ENCODE measurements at places on chromosomes 2 and 18.

- DNase-seq = no peak
Measured at GRCh38 chr2:128392207-128392606, 73.5 kb upstream of the HS6ST1 start.

GRCh38 chr2:26169226-26169625, 3.7 kb upstream of the GAREM2 start:
- no peak for DNase-seq

GRCh38 chr2:224208443-224208842, 169.4 kb upstream of the SERPINE2 start:
- DNase-seq = no peak

DNA sequence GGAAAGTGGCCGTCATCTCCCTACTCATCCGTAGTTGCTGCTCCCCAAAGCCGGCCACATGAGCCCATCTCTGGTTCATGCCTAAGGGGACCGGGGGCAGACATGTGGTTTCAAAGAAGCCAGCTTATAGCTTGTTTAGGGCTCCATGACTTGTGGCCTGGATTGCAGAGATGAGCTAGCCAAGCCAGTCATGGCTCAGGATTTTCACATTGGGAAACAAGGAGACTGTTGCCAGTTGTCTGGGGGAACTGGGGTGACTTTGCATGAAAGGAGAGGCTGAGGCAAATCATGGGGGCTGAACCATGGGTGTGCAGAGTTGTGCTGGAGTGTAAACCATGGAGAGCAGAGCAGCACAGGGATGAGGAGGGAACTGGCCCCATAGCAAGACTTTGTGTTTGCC, 183.0 kb upstream of the APCDD1 start:
- DNase-seq = no peak

DNA sequence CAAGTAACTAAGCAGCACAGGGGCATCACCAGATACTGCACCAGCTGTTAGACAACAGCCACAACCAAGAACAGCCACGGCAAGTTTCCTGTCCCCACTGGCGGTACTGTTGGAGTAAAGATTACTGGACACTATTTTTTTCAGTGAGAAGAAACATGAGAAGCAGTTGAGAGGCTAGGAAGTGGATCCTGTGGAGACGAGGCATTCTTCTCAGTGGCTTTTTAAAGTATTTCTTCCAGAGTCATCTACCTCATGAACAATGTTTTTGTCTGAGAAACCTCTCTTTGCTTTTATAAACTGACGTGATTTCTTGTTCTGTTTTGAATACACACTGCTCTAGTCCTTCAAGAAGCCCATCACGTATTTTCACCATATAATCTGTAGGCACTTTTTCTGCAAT, 18.8 kb downstream of the TM4SF20 start:
- DNase-seq = no peak

DNA sequence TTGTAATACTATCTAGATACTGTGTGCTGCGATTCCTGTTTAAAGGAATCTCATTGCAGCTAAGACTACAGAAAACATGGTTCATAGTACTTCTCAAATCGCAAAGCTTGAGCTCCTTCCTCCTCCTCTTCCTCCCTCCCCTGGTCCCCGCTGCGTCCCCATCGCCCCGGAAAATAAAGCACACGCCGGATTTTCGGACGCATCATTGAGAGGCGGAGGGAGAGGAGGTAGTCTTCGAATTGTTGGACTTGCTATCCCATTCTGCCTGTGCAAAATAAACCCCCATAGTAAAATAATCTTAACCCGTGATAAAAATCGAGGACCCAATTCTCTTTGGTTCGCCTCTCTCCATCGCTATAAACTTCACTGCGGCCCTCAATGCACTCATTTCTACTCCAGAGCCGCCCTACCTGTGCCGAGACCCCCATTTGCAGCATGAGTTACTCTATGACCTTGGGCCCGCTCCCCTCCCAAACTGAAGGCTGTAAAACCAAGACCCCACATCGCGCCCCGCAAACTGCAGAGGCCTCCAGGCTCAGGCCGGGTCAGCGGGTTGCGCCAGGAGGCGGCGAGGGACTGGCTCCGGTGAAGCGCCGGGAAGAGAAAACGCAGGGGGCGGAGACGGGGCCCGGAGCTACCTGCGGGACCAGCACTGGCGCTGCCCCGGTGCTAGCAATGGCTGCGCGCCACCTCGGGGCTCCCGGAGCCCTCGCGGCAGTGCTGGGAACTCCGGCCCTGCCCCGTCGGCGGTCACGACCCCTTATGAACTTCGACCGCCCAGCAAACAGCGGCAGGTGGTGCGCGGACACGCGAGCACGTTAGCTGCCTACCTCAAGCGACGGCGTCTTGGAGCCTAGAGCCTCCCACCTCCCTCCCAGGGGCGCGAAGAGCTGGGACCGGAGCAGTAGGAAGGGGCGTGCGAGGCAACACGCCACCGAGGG, 649 bp downstream of the ESCO1 start:
- peak; percentile 37 for DNase-seq

DNA sequence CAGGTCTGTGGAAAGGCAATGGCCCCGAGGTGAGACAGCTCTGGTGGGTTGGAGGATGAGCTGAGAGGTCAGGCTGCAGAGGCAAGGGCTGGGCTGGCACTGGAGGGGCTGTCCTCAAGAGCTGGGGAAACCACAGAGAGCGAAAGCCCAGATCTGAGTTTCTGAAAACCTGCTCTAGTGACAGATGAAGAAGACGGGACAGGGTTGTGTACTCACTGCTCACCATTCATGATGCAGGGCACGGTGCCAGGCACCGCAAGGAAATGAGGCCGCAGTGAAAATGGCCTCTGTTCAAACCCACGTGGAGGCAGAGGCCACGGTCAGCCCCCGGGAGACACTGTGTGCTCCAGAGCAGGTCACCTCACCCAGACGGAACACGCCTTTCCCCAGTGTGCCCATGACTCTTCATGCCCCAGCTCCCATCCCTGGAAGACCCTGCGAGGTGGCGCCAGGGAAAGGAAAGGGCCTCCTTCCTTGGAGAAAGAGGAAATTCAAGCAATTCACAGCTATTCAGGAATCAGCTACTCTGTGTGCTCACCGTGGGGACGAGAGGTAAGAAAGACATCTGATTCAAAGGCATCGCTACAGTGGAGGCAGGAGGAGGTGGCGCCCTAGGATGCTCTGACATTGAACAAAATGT, 24.3 kb upstream of the ID2 start:
- DNase-seq = no peak

GRCh38 chr18:10792181-10792580, 266.4 kb downstream of the NAPG start:
- no peak for DNase-seq

DNA sequence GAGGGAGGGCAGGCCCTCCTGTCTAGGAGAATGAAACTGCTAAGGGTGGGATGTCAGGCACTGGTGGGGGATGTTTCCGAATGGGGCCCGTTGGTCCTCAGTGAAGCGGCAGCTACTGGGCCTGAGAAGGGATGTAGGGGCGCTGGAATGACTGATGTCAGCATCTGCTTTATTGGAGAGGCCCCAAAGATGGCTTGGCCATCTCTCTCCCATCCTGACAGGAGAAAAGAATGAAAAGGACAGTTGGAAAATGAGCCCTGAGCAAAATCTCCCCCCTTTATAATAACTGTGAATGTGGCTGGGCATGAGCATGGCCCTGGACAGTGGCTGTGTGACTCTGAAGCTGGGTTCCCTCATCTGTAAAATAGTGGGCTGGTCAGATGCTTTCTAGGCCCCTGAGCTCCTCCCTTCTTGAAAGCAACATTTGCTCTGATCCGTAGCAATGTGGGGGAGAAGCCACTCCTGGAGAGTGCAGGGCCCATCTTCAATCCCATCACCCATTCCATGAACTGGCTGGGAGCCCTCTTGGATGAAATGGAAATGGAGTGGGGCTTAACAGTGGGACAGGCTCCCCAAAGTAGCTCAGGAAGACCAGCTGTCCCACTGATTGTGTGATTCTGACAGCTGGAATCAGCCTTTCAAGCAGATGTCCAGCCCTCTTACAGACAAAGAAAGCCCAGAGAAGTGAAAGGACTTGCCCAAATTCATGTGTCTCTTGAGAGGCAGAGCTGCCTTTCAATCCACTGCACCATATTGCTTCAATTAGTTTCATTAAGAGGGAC, 232.7 kb upstream of the SMAD2 start:
- DNase-seq = no peak

- no peak for DNase-seq
Measured at GRCh38 chr2:419687-420317, 131.9 kb upstream of the ALKAL2 start.

GRCh38 chr2:50455351-50455939, 576.5 kb downstream of the NRXN1 start:
- DNase-seq = no peak

DNA sequence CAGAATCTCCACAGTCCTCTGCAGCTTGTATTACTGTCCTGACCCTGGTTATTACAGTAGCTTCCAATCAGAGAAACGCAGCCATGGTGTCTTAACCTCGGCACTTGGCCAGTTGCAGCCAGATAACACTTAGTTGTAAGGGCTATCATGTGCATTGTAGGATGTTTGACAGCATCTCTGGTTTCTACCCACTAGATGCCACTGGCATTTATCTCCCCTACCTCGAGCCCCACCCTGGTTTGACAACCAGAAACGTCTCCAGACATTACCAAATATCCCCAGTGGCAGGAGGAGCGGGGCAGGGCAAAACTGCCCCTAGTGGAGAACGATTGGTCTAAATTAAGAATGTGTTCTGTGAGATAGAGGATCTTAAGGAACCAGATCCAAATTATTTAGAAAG, 13.1 kb downstream of the DSG2 start:
- no peak for DNase-seq

- no peak for DNase-seq
Measured at GRCh38 chr2:160984426-160985077, 175.7 kb upstream of the TANK start.

- DNase-seq = no peak
Measured at GRCh38 chr2:226738821-226739544, 60.6 kb downstream of the IRS1 start.

GRCh38 chr2:96579422-96579821, 42.9 kb downstream of the ARID5A start:
- no peak for DNase-seq

GRCh38 chr18:72848503-72849237, 19.1 kb downstream of the NETO1 start:
- DNase-seq = no peak
